ENCODE measurements at places on chromosomes 1 and 21.

GRCh38 chr1:166915941-166916340 is 39.9 kb upstream of the TADA1 start:
- peak; percentile 7 for DNase-seq

DNA sequence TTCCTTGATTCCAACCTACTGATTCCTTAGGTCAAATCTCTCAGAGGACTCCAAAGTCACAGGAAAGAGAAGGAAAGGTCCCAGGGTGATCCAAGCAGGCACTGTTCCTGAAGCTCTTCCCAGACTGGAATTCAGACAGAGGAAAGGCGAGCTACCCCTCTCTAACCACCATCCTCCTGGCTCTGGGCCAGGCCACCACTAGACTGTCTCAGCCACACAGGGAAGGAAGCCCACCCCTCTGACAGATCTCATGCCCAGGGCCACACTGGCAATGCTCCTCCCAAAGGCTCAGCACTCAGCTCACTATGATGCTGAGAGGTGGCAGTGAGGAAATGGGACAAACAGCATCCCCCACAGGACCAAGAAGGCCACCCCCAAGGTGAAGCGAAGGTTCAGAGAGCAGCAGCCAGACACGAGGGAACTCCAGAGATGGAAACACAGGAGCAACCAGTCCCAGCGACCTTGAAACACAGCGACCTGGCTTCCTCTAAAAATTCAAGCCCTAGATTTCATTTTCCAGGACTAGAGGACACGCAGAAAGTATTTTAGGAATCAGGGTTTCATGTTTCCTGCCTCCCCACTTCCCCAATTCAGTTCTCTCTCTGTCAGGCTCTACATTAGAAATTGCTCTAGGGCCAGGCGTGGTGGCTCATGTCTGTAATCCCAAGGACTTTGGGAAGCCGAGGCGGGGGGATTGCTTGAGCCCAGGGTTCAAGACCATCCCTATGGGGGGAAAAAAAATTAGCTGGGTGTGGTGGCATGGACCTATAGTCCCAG is 18.8 kb downstream of the PIK3C2B start:
- no peak for DNase-seq

- DNase-seq = no peak
Observed at GRCh38 chr1:166390366-166391033, 223.7 kb upstream of the FAM78B start.

DNA sequence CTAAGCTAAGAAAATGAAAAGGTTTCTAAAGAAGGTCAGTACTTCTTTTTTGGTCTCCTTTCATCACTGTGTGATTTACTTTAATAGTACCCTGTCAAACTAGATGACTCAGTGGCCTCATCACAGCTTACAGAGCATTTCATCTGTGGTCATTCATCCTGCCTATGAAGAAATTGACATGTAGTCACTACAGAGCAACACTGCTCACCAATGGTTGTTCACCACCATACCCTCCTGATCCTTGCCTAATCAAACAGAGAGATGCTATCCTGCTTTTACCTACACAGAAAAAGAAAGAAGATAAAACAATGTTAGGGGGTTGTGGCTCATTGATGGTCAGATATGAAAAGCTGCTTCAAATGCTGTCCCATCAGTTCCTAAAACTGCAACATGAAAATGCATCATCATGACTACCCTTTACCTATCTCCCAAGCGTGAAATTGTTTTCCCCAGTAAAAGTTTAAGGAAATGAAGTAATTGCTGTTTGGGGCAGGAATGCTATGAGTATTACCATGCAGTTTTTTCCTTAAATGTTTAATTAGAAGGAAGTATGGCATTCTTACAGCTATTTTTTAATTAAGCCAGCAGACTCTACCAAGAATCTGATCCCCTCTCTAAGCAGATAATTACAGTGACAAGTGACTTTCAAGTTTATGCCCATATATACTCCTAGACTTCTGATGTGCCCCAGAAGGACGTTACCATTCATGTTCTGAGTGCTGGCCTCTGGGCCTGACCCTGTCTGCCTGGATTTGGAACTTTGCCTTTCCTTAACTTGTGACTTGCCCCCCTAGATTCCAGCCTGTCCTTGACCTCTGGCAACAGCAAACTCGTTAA is 46.1 kb upstream of the FBXO28 start:
- no peak for DNase-seq

DNA sequence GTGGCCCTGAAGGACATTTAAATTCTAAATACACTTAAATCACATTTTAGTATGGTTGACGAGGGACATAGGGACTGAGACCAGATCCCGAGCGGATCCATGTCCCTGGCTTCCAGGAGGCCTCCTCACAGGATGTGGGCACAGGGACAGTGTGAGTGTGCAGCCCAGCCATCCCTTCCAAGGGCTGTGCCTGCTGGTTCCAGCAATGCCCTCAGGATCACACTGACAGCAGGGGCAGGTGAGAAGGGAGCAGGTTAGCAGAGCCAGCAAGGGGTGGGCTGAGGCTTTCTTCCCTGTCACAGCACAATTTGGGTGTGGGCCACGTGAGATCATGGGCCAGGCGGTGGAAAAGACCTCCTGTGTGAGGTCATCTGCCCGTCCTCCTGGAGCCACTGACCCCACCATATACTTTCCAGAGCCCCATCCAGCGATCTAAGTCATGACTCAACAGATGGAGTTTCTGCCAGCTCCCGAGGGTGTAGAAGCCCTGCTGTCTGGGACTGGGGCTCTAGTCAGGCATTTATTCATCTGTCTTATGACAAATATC is 37.0 kb upstream of the PRSS38 start:
- DNase-seq = no peak

Data from neural progenitor cell (in vitro differentiated cells).